ENCODE measurements at places on chromosomes 16 and 17.

- no peak for DNase-seq
Measured at GRCh38 chr16:9849697-9850245, 332.5 kb downstream of the GRIN2A start.

DNA sequence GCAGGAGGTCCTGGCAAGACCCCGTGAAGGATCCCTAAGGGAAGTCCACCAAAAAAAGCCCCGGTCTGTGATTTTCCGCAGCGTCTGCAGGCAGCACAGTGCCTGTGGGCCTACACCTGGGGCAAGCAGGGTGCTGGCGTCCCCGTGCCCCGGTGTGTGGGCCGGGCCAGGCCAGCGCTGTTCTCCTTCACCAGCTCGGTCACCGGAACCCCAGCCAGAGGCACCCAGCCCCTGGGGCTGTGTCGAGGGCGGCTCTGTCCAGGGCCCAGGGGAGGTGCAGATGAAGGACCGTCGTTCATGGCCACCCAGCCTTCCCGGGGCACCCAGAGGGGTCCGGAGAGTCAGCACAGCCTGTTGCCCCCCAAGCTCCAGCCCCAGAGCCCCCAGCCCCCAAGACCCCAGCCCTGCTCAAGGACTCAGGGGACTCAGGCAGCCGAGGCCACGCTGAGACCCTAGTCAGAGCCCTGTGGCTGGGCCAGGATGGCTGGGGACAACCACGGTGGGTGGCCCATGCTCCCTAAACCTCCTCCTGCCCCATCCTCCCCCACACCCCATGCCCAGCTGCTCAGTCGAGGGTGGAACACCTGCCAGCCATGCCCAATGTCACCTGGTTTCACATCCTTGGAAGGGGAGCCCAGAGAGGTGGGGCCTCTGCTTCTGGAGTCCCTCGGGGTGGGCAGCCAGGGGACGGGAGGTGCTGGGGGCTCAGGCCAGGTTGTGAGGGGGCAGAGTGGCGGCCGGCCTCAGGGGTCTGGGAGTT lies 5.7 kb upstream of the C1QTNF8 start:
- DNase-seq: no peak

GRCh38 chr17:81513753-81514488 lies 1.3 kb upstream of the ACTG1 start:
- peak; percentile 90 for DNase-seq

DNA sequence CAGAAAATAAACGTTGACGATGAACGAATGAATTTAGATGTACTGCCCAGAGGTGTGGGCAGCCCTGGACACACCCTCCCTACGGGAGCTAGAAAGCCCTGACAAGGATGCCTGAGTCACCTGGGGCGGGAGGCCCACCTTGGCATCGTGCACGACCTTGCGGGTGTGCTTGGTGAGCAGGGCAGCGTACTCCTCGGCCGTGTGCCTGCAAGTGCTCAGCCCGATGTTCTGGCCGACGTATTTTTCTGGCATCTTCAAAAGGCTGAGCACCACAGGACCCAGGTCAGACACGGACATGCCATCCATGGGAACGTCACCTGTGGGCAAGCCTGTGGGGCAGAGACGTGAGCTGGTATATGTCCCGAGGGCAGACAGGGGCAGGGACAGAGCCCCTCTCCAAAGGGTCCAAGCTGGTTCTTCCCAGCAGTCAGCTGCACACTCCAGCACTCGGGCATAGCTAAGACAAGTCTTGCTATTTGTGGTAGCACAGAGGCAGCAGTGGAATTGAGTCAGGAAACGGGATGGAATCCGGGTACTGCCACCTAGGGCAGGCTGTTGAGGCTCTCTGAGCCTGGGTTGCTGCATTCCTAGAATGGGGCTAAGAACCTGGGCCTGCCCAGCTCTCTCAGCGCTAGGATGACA lies 10.8 kb downstream of the NMRAL1 start:
- DNase-seq: no peak

GRCh38 chr16:67449336-67449735 lies 18.4 kb downstream of the HSD11B2 start:
- DNase-seq: no peak

GRCh38 chr17:81983011-81983638 lies 5.7 kb downstream of the ASPSCR1 start:
- no peak for DNase-seq

DNA sequence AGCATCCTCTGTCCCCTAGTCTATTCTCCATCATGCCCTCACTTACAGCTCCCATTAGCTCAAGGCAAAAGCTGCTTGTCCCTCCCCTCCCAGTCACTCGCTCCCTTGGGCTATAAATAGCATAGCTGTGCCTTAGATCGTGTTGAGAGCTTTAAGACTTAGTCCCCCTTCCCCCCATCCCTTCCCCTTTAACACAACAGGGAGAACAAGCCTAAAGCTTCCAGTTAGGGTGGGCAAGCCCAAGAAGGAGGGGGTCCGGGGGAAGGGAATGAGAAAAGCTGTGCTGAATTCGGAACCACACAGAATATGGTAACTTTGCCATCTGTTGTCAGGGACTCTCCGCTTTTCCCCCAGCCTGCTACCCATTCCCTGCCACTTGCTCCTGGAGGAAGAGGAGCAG lies 4.9 kb upstream of the HIGD1B start:
- DNase-seq: no peak

DNA sequence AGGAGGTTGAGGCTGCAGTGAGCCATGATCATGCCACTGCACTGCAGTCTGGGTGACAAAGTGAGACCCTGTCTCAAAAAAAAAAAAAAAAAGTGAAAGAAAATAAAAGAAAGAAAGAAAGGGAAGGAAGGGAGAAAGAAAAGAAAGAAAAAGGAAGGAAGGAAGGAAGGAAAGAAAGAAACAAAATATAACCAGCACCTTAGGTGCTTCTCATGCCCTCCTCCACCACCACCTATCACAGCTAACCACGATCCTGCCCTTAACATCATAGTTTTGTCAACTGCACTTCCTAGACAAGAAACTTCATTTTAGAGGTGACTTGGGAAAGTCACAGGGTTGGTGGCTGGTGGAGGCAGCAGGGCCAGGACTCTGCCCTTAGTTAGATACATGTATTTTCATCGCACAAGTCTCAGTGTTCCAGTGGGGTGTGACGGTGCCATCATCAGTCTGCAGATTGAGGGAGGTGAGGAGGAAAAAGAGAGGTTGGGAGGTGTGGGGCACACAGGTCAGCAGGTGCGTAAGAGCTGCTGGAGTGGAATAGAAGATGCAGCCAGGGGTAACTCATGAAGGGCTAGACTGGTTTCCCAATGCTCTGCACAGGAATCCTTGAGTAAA lies 10.0 kb downstream of the SUPT4H1 start:
- DNase-seq: no peak

DNA sequence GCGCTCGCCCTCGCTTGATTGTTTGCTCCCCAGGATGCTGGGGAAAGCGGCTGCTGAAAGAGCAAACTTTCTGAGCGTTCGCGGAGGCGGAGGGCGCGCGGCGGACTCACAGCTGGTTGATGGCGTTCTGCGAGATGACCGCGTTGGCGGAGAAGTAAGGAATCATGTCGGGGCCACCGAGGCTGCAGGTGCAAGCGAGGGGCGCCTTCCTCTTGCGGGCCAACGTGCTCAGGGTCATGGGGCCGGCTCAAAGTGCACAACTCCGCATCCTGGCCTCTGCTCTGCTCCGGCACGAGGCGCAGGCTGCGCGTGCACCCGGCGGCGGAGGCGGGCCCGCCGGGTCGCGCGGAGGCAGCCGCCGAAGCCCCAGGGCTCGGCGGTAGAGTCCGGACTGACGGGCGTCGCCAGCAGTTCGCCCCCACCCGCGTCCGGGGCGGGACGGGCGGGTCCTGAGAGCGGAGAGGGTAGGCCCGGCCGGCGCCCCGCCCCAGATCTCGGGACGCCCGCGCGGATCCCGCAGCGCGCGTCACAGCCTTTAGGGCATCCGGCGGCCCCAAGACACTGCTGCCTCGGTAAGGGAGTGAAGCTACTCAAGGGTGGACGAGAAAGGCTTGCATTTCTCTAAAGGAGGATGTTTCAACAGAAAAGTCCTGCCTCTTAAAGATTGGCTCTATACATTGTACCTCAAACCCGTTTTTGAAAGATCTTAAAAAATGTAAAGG lies 138.5 kb upstream of the CORO6 start:
- peak; percentile 90 for DNase-seq

GRCh38 chr16:29645694-29646187 lies 17.3 kb upstream of the SPN start:
- DNase-seq: peak; percentile 21

DNA sequence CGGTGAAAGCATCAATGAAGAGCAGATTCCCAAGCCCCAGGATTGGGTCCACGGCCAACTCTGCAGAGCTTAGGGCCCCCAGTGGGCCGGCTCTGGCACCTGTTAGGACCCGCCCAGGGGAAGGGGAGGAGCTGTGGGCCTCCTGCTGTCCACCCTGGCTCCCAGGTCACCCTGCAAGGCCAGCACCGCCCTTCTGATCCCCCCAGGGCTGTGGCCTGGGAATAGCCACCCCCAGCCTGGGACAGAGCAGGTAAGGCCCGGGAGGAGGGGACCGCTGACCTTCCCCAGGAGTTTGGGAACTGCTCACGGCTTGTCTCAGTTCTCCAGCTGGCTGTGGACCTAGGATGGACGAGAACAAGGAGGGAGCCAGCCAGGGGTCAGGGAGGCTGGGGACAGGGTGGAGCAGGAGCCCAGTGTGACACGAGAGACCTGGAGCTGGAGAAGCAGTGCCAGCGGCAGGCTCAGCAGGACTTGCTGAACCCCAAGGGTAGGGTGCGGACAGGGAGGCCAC lies 39.3 kb upstream of the SLC38A10 start:
- DNase-seq: no peak

- DNase-seq: no peak
Measured at GRCh38 chr17:73091410-73091769, 1.1 kb downstream of the SLC39A11 start.

GRCh38 chr17:74950207-74950606 lies 14.5 kb downstream of the OTOP3 start:
- DNase-seq: peak; percentile 98

DNA sequence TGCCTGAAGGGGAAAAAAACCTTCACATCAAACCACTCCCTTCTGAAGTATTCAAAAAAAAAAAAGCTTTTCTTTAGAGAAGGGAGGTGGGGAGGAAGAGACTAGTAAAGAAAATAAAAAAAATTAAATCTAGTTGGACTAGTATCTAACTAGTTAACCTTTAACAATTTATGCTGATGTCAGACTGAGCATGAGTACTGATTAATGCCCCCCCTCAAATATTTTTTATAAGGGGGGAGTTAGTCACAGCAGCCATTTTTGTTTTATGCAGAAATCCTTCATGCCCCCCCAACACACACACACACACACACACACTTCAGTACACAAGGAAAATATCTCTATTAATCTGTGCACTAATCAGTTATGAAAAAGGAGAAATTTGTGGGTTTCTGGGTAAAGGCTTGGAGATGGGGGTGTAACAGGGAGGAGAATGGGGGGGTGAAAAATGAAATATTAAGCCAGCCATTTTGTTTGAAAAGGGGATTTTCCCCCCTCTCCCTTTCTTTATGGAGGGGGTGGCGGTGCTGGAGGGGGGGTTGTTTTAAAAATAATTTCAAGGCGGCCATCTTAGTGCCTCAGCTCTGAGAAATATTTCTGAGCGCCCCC lies 4.7 kb upstream of the CHD3 start:
- DNase-seq: peak; percentile 78

DNA sequence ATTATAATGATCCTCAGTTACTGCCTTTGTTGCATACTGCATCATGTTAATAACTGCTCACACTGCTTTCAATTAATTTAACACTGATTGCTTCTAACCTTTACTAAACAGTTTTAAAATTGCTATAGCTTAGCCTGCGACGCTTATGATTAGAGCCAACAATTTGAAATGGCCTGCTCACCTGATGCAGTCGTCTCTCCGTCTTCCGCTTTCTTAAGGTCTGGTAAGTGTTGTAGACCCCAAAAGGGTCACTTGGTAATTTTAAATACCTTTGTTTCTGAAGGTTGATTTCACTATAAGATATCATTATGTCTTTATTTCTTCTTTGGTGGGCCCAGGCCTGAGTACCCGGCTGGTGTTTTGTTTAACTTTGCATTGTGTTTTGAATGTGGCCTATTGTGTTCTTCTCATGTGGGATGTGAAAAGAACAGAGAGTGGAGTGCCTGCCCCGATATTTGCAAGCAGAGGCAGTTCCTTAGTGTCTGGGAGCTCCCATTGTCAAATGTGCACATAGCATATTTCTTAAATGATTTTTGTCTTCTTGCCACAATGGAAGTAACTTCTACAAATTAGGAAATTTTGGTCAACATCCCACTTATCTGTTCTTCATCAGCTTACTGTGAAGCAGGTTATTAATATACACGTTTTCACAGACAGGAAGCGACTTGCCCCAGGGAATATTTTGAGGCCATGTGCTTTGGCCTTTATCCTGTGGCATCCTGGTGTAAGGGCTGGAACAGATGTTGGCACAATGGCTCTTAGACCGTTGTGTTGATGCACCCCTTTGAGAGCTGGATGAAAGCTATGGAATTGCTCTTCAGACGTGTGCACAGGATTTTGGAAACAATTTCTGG lies 2.9 kb downstream of the PHKB start:
- no peak for DNase-seq

DNA sequence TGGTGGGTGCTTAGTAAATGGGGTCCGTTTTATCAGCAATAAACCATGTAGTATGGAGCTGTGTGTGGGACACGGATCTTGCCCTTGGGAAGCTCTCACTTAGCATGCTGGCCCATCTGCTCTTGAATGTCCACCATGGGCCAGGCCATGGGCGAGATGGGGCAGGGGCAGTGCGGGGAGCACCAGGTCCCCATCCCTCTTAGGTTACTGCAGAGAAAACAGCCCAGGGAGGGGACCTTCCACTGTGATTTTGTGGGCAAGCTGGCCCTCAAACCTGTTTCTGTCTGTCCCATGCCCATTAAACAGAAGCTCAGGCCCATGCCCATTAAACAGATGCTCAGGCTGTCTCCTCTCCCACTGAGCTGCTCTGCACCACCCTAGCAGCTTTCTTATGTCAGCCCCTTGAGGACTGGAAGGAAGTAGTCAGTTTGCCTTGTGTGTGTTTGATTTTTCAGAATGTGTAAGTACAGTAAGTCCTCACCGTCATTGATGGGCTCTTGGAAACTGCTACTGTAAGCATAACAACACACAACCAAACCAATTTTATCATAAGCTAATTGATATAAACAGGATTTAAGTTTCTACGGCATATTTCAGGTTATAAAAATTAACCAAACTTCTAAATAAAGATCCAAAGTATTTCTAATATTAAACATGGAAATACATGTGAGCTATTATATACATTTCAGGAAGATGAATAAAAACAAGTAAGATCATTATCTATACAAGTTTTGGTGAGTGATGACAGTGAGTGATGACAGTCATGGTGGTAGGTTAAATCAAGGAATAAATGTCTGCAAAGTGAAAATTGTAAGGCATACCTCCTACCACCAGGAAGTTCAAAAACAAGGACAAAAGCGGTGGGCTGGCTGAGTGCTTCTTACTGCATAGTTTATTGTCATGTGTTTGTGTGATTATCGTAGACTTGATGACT lies 11.5 kb downstream of the MPRIP start:
- no peak for DNase-seq

Data from DMS53 (cell line).